ENCODE measurements at places on chromosomes 16 and 17.

GRCh38 chr17:2789700-2790099 lies 6.5 kb upstream of the RAP1GAP2 start:
- DNase-seq: no peak

DNA sequence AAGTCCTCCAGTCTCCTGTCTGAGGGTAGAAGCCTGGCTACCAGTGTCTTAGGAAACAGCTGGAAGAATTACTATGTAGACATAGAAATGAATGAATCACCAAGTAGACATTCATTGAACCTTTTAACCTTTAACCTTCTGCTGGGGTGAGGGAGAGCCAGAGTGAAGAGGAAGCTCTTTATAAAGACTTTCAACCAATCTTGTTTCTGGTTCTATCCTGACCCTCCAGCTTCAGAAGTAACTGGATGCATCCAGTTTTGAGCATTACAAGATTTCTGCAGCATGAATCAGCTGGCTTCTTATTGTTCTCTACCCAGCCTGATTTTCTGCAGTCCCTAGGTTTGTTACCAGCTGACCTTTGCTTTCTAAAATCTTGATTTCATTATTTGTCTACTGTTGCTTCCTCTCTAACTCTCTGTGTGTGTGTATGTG lies 8.5 kb downstream of the TEKT1 start:
- no peak for DNase-seq

DNA sequence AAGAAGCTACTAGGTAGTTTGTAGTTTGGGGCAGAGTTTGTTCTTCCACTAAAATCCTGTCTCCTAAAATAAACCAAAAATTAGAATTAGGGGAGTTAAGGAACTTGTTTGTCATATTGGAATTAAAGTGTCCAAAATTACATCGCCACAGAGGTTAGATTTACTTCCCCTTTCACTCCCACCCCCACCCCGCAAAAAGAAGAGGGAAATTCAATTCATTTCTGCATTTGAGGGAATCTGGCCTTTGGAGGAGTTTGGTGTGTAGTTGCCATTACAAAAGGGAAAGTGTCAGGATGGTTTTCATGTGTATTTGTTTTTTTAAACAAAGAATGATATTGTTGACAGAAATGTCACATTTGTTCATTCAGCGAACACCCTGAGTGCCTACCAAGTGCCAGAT lies 5.8 kb downstream of the TMEM97 start:
- DNase-seq: no peak

GRCh38 chr16:52618753-52619497 lies 72.0 kb upstream of the TOX3 start:
- DNase-seq: no peak

- DNase-seq: no peak
These were observed 24.5 kb upstream of the OSGIN1 start for GRCh38 chr16:83928341-83929055.

All from smooth muscle cell of the brain vasculature (primary cell).